ENCODE measurements at places on chromosomes 6 and 20.
A peak's percentile ranks its signal among the peaks of the same experiment; 100 is the strongest.

- DNase-seq: no peak
These were observed 24.9 kb downstream of the CITED2 start for GRCh38 chr6:139349464-139350020.

DNA sequence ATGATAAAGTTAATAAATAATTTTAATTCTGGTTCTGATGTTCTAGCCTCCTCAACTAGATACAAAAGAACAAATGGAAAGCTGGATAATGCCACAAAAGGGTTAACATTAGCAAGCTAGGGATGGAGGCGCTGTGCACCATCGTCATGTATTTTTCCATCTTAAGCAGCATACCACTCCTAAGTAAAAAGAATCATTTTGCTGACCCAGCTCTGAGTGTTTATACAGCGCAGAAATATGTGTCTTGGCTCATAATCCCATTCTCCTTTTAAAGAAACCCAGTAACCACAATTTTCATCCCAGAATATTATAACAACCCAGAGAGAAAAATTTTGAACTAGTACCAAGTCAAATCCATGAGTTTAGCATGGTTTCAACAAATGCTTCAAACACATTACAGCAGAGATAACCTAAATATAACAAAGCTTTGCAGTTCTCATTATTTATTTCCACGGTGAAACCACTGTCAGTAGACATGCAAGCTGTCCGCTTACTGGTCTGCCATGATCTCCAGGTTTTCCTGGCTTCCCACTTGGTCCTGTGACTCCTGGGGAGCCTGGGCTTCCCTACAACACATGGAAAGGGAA is 111.1 kb downstream of the COL12A1 start:
- no peak for DNase-seq

GRCh38 chr6:125453516-125453915 is 151.7 kb upstream of the HDDC2 start:
- DNase-seq: no peak

- peak; percentile 17 for DNase-seq
These were observed 2.9 kb upstream of the LY6G6D start for GRCh38 chr6:31712296-31712695.

DNA sequence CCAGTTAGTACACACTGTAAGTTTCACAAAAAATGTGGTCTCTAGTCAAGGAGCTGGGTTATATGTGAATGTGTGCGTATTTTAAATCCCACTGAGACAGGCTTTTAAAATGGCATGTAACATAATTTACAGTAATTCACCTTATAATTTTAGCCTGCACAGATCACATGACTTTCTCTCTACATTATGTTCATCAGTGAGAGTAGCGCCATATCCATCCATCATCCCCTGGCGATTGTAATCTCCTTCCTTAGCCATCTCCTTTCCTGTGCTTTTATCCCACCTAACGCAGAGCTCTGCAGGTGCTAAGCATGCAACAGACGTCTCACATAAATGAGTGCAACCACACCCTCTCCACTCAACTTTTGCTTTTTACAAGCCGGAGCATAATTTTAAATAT is 210.8 kb downstream of the TBC1D7 start:
- no peak for DNase-seq

- DNase-seq: no peak
These were observed 88.0 kb upstream of the SOX4 start for GRCh38 chr6:21505574-21505990.

- no peak for DNase-seq
These were observed 733.7 kb downstream of the GRIK2 start for GRCh38 chr6:102127253-102127652.

GRCh38 chr20:6866741-6867140 is 99.3 kb downstream of the BMP2 start:
- DNase-seq: no peak

DNA sequence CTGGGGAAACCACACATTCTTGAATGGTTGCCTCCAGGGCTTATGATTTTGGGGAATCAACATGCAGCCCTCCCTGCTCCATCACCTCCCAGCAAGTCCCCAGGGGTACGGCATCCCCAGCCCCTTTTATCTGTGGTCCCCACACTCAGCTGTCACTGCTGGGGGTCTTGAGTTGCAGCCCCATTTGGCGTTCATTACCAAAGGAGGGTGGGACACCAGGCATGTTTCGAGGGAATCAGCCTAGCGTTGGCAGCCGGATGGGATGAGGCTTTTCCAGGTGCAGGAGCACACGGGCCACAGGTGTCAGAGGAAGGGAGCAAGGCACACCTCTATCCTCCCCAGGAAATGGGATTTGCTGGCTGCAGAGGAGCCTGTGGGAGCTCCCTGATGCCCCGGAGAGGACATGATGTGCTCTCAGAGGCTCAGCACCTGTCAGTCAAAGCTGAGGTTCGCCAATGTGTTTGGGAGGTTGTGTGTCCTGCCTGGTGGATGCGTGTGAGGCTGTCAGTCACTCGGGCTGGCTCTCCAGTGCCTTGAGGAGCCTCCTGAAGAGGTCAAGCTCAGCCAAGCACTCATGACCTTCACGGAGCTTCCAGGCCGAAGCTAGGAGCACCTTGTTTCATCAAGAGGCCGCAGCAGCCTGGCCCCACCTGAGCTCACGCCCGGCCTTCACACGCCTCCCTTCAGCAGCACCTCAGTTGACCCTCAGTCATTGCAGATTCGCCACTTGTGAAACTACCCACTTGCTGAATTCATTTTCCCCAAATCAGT is 95.0 kb downstream of the ERMARD start:
- no peak for DNase-seq

DNA sequence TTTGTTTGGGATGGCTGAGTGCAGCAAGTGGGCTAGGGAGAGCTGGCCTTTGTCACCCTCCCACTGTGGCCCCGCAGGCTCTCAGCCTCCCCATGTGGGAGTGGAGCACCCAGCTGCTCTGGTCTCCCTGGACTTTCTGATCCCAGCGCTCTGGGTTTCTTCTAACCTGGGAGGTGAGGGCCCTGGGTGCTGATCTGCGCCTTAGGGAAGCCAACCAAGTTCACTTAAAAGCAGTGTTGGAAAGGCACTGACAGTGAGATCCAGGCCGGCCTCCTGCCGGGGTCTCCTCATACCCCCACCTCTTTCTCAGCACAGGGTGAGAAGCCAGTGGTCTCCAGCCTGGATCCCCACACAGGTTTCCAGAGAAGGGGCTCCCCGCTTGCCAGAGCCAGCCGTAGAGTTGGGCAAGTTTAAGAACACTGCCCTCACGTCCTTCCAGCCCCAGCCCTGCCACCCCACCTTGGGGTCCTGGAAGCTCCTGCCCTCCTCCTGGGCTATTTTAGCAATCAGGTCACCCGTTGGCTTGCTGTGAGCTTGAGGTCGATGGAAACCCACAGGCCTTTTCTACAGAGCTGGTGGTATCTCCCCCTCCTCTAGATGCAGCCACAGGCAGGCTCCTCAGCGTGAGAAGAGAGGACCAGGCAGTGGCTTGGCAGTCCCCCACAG is 9.6 kb downstream of the C20orf203 start:
- DNase-seq: no peak

- DNase-seq: no peak
These were observed 121.7 kb upstream of the CCN2 start for GRCh38 chr6:132072831-132073230.

DNA sequence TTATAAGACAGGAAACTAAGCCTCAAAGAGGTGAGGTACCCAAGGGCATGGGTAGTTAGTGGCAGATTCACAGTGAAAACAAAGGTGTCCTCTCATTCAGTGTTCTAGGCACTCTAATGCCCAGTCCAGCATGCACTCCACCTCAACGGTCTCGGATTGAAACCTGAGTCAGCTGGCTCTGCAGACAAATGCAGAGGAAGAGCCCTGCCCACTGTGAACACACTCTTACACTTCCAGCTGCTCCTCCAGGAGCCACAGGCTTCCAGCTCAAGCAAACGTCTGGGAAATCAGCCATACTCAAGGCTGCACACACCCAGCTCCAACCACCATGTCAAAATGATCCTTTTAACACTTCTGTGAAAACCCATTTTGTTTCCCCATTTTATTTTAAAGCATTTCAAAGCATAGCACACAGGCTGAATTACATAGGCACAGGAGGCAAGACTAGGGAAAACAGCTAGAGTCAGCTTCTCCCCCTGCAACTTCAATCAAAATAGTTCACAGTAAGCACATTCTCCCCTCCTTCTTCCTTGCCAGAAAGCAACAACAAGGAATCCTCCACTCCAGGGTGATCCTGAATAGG is 3.0 kb upstream of the IL17A start:
- DNase-seq: no peak

DNA sequence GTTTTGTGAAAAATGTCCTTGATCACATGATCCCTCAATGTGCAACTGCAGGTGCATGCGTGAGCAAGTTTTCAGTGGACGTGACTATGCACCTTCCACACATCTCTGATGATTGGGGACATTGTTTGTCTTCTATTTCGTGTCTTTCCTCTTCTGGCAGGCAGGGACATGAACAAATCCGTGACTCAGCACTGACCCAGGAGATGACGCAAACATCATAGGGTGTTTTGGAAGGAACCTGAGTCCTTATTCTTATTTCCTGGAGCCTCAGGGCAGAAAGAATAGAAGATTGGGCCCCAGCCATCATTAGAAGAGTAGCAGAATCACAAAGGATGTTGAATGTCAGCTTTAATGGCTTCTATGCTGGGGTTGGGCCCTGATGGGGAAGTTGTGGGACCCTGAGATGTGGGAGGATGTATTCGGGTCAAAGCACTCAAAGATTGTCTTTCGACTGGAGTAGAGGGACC is 11.9 kb upstream of the SIRPD start:
- peak; percentile 30 for DNase-seq

- no peak for DNase-seq
These were observed 51.7 kb downstream of the CTNNBL1 start for GRCh38 chr20:37745553-37745952.

- DNase-seq: no peak
These were observed 12.2 kb downstream of the NFKBIL1 start for GRCh38 chr6:31559606-31559957.

GRCh38 chr20:8756410-8756809 is 312.5 kb upstream of the PLCB4 start:
- no peak for DNase-seq

- no peak for DNase-seq
These were observed 798.3 kb upstream of the SLC35B3 start for GRCh38 chr6:9233686-9234085.

DNA sequence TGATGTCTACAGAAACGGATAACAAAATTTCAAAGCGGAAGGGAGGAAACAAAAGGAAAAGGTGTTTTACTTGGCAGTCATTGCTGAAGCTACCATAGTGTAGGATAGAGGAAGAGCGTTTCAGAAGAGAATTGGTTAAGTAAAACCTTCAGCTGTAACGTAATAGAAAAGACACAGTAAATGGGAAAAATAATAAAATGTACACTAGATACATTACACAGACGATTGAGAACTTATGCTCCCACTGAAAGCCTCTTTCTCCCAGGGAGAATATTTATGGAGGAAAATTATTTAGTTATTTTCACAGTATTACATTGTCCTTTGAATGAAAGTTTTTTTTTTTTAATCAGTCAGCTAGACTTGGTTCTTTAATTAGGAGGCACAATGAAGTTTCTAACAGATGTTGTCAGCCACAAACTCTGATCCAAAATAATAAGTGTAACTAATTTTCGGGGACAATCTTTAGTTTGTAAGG is 90.7 kb upstream of the PRDM1 start:
- DNase-seq: no peak

DNA sequence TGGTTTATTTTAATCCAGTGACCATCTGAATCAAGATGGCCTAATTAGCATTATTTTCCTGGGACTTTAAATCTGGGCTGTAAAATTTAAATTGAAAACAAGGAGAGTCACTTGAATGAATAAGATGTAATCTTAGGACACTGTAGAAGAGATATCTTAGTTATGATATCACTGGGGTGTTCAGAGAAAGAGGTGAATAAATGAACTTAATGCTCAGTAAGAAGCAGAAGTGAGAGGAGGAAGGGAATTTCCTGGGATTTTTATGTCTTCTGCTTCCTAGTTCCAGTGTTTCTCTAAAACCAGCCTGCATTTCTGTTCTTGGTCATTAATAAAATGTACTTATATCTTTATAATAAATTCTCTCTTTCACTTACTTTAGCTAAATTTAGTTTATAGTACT is 136.8 kb upstream of the PTPRK start:
- no peak for DNase-seq

GRCh38 chr6:13242178-13242577 is 86.2 kb downstream of the TBC1D7 start:
- DNase-seq: no peak

DNA sequence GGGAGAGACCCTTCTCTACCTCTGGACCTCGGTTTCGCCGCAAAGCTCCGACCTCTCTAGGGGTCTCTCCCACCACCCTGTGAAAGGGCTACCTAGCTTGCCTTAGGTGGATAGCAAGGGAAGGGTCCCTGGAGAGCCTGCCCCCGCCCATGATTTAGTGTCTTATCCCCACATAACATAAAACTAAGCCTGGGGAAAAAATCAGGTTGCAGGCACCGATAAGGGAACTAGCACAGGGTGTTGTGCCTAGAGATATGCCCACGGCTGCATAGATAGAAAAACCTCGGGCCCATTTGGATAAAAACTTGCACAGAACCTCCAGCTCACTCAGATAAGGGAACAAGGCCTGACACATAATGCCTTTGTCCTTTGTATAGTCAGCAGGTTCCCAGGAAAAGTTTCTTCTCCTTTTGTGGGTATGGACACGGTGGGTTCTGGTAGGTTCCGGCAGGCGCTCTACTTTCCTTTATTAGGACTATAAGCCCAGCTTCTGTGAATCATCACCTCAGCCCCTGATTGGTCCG is 846 bp downstream of the ZSCAN31 start:
- DNase-seq: no peak

- DNase-seq: no peak
These were observed 151.7 kb downstream of the OR2B2 start for GRCh38 chr6:27760464-27760863.

- DNase-seq: no peak
These were observed 1.7 kb upstream of the SIGLEC1 start for GRCh38 chr20:3714092-3714491.

GRCh38 chr6:78538002-78538401 is 329.3 kb upstream of the IRAK1BP1 start:
- no peak for DNase-seq

DNA sequence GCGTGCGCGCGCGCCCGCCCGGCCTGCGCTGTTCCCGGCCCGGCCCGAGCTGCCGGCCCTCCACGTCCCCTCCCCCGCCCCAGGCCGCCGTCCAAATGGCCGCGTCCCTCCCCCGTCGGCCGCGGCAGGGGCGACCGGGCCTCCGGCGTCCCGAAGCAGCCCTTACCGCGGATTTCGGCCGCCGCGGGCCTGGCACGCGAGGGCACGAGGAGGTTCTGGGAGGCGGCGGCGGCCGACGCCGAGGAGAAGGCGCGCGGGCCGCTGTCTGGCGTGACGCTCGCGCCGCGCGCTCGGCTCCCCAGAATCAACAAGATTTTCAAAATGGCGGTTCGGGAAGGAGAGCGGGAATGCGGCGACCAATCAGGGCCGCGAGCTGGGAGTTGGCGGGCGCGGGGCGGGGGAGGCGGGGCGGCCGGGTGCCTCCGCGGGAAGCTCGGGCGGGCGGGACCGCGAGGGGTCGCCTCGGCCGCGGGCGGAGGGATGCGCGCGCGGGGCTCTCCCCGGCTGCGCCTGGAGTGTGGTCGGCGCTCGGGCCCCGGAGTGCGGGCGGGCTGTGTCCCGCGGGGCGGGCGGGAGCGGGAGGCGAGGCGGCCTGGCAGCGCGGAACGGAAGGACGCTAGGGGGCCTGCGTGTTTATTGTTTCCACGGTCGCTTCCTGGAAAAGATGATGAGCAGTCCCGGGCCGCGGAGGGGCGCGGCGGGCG is at the start of gene DEK:
Gene DEK, minus strand, starts transcription at position 312 of the 704 bp plus-strand sequence. CDS start 543 bp downstream, outside the sequence.
- DNase-seq: peak; percentile 88

GRCh38 chr6:152598901-152599537 is 38.1 kb downstream of the SYNE1 start:
- no peak for DNase-seq

GRCh38 chr20:40962733-40963504 is 65.7 kb upstream of the TOP1 start:
- peak; percentile 88 for DNase-seq

GRCh38 chr6:40528051-40528450 is 59.1 kb downstream of the LRFN2 start:
- DNase-seq: no peak

Measured in SK-MEL-5 (cell line).